ENCODE measurements at places on chromosomes 7 and 10.

GRCh38 chr10:71247804-71248203 lies 35.4 kb downstream of the UNC5B start:
- DNase-seq: no peak

- no peak for DNase-seq
Observed at GRCh38 chr10:22053048-22053447, 49.5 kb upstream of the DNAJC1 start.

DNA sequence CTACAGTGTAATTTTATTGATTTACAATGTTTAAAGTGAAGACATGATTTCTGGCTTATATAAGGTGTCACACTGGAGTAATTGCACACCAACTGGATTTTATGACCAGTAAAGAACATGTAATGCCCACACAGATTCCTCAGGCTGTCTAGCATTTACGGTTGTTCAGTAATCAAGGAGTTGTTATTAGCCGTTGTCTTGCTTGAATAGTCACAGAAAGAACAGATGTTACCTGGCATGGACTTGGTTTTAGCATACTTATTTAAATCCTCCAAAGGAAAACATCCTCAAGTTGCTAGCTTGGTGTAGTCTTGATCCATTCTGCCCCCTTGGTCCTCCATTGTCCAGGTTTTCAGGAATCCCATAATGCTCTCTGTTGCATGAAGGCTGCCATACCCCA lies 65.8 kb downstream of the POU6F2 start:
- no peak for DNase-seq

DNA sequence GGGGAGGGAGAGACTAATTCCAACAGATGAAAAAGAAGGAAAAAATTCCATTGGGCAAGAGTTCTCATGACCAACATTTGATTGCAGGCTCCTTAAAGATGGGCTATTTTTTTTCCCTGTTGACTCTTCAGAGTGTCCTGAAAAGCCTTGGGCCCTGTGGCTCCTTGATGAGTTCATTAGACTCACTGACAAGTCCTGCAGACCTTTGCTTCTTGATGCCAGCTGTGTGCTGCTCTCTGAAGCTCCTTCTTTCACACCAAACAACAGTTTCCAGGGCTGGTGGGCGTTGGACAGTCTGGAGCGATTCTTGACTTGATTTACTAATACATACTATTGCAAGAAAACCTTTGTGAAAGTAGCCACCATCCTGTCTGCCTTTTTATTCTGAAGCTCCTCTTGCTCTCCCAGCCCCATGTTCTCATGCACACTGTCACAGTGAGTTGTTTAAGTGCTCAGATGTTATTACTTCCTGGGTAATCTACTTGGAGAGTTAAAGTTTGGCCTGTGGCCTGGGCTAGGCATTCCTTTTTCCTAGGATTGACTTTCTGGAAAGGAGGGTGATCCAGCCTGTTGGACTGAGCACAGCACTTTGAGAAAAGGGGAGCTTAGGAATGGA lies 250.3 kb downstream of the PTEN start:
- DNase-seq: no peak

DNA sequence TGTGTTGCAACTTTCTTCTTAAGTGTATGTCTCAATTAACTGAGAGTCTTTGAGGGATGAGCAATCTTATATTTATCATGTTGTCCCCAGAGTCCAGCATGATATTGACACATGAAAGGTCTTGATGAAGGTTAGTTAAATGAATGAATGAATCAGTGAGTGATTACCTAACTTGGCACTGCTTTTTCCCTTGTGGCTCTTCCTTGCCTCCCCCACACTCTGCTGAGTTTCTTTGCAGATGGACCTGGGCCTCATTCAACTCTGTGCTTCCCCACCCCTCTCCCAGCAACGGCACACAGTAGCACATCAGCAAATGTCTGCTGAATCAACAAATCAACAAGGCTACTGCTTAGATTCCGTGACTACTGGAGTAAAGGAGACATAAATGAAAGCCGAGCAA lies 235.1 kb upstream of the CXCL12 start:
- peak; percentile 28 for DNase-seq

DNA sequence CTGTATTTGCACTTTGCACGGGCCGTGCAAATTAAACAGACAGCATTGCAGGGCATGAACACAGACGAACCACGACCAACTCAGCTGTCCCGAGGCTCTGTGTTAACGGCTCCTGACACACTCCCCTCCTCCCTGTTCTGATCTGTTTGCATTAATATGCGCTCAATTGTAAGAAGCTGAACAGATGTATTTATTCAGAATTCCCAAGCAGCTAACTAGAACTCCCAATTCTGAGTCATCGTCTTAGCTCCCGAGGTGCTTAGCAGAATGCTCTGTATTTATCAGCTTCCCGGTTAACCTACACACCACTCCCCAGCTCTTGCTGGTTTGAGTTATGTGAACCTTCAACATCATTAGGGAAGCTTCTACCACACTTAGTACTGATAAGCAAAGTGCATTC lies 286.4 kb downstream of the PTPRN2 start:
- no peak for DNase-seq

GRCh38 chr7:67947646-67948045 lies 951.0 kb downstream of the TYW1 start:
- DNase-seq: peak; percentile 15

- no peak for DNase-seq
Observed at GRCh38 chr7:52753855-52754254, 281.6 kb upstream of the POM121L12 start.

- peak; percentile 68 for DNase-seq
Observed at GRCh38 chr7:38368191-38368605, 94.8 kb upstream of the TARP start.

DNA sequence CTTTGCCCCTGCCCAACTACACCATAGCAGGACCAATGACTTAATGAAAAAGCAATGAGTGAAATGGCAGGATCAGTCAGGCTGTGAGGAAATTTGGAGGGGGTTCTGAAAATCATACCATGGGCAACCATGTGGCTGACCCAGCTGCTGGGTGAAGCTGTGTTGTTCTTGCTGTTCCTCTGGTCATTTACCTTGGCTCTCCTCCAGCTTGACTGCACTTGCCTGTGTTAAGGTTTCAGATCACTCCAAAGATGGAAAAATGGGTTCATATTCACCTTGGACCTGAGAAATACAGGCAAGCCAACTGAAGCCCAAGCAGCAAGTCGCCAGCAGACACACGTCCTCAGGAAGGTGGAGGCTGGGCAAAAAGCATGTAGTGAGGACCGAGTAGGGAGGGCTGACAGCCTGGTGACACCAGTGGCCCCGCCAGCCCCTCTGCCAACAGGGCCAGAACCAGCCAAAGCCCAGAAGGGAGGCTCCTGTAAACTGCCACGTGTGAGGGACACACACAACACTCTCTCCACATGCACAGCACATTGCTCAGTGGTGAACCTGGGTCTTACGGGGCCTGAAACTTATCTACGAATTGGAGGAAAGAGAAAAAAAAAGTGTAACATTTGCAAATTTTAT lies 40.1 kb downstream of the PARP12 start:
- peak; percentile 38 for DNase-seq

DNA sequence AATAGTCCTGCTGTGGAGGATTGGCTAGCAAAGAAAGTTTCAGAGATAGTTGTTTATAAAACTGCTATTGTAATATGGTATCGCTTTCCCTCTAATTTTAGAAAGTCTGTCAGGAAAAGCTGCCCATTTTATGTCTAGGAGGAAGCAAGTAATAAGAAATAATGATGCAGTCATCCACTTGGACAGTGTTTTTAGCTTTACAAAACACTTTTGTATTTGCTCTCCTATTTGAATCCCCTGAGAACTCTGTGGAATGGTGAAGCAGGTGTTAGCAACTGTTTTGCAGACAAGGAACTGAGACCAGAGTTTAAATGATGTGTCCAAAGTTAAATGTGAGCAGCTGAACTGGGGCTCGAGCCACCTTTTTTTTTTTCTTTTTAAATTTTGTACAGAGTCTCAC lies 455.8 kb downstream of the XPNPEP1 start:
- DNase-seq: no peak

GRCh38 chr10:133237588-133238465 lies at the start of gene VENTX:
Gene VENTX (plus strand): TSS chr10:133237855. CDS start chr10:133237915, 60 bp downstream.
- DNase-seq: no peak

DNA sequence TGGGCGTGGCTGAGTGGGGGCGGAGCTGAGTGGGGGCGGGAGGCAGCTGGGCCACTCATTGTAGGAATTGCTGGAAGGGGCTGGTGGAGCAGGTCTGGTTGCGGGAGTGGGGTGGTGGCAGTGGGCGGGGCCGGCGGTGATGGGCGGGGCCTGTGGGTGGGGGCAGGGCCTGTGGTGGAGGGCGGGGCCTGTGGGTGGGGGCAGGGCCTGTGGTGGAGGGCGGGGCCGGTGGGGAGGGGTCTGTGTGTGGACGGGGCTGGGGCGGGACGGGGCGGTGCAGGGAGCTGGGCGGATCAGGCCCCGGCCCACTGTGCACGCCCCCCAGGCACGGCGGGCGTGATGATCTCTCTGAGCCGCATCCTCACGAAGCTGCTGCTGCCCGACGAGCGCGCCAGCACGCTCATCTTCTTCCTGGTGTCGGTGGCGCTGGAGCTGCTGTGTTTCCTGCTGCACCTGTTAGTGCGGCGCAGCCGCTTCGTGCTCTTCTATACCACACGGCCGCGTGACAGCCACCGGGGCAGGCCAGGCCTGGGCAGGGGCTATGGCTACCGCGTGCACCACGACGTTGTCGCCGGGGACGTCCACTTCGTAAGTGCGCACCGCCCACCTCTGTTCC lies 14.0 kb downstream of the SLC29A4 start:
- DNase-seq: no peak

DNA sequence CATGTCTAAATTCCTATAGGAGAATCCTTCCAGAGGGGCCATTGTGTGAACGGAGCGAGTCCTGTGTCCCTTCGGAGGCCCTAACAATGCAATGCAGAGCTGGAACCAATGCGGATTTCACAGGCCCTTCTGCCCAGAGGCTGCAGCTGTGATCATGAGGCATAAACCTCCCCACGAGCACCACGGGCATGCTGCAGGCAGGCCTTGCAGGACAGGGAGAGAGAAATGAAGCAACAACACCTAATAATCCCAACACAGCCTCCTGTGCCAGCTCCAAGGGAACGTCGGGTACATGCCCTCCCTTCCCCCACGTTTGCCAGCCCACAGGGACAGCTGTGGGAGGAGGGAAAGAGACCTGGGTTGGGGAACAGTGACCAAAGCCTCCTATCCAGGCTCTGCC lies 74.4 kb downstream of the TNS3 start:
- no peak for DNase-seq

DNA sequence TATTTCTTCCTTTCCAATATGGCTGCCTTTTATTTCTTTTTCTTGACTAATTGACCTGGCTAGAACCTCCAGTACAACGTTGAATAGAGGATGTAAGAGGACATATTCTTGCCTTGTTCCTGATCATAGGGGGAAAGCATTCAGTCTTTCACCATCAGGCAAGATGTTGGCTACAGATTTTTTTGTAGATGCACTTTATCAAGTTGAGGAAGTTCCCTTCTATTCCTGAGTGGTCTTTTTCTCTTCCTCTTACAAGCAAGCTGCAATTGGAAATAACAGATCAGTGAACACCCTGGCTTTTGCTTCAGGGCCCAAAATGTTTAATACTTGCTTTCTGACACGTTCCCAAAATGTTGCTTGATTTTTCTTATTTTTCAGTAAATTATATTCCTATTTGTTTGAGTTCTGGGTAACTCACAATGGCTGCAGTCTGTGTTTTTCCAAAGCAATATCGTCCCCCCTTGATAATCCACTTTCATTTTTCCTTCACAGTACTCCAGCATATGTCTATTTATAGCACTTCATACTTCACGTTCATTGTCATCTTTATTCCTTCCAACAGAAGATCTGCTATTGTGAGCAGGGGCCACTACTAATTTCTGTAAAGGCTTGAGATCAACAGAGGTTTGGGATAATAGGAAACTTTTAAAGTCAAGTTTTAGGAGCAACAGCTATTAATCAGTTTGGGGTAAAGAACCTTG lies 11.7 kb downstream of the CPEB3 start:
- no peak for DNase-seq

- DNase-seq: no peak
Observed at GRCh38 chr10:74150204-74150989, at the start of gene AP3M1. Gene AP3M1 (minus strand): TSS chr10:74150828. CDS start chr10:74138379, 12,449 bp downstream.

- DNase-seq: no peak
Observed at GRCh38 chr7:35355199-35355598, 101.3 kb upstream of the TBX20 start.

GRCh38 chr10:15486404-15486803 lies 115.3 kb upstream of the FAM171A1 start:
- peak; percentile 81 for DNase-seq

DNA sequence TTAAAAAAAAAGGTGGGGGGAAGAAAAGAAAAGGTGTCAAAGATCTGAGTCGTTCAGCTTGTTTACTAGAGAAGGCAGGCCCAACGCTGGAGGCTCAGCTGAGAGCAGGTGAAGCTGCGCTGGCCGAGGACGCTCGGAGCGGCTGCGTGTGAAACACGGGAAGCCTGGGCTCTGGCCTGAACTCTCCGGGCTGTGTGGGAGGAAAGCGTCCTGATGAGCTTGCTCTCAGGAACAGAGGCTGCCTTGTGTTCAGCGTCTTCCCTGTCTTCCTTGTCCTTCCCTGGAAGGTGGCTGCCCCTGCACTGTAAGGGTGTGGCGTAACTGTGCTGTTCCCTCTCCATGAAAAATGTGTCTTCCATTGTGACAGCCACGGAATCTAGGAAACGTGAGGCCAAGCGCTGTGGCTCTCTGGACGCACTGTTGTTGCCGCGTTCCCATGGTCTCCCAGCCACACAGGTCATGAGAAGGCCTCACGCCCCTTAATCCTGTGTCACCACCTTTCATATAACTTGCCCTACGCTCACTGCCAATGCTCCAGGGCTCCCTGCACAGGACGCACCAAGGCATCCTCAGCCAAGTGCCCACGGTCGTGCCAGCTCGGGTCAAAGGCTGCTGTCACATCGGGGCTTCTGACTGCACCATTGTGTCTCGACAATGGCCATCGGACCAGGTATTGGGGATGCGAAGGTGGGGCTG lies 15.8 kb downstream of the IL15RA start:
- DNase-seq: no peak

DNA sequence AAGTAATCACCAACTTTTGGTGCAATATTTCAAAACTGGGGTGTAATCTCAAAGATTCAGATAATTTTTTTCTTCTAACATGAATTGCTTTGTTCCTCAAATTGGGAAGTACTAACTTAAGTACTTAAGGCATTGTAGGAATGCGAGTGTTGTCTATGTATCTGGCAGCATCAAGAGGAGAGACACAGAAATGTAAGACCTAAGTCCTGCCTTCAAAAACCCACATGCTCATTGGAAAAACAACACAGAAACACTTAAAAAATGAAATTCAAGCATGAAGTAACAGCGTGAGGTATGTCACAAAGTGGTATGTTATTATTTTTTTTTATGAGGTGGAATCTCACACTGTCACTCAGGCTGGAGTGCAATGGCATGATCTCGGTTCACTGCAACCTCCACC lies 288.5 kb downstream of the ZEB1 start:
- no peak for DNase-seq

- DNase-seq: no peak
Observed at GRCh38 chr7:69889338-69889975, 291.2 kb downstream of the AUTS2 start.

Data from adipocyte (in vitro differentiated cells).